ENCODE measurements at places on chromosomes 13 and 19. TPM values are rescaled to one million over a fixed set of nuclear protein-coding genes. Genes with fewer than 3 reads are reported as not detected.

The ADAMTSL5 gene
- total RNA-seq = 4.6 TPM

The SHISA7 gene
- total RNA-seq = not detected

DNA sequence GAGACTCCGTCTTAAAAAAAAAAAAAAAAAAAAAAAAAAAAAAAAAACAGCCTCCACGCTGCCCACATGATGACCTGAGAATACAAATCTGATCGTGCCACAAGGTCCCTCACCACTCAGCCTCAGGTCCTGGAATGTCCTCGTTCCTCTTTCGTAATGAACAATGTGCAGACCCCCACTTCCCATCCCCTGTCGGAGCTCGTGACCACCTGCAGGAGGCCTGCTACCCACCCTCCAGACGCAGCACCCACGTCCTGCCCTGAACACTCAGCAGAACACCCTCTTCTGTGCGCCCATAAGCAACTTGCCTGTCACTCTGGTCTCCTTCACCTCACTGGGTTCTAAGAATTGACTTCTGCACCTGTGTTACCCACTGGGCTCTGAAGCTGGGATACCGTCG is 166.4 kb downstream of the KATNAL1 start:
- DNase-seq = no peak

The FCAR gene
- 1.8 TPM for total RNA-seq

GRCh38 chr19:2079865-2080301 is 16.2 kb downstream of the MOB3A start:
- peak; percentile 72 for DNase-seq

DNA sequence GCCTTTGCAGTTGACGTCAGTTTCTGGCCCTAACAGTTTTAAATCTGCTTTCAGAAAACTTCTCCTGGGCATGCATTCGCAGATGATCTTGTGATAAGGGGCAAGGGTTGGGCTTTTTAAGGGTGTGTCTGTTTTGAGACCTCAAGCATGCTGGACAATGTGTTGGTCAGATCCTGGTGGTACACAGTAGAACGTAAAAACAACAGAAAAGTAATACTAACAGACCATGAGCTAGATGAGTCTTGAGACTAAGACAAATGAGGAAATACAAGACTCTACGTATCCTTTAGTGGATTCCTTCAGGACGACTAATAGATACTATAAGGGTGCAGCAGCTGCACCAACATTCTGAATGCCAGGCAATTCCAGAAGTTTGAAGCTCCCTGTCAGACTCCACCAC is 237.6 kb downstream of the DNAJC15 start:
- DNase-seq = no peak

The ZIC5 gene
- not detected for total RNA-seq

The C19orf67 gene
- not detected for total RNA-seq

GRCh38 chr13:86633346-86633745 is 834.1 kb upstream of the SLITRK6 start:
- DNase-seq = no peak

- no peak for DNase-seq
These were observed 13.4 kb downstream of the LYL1 start for GRCh38 chr19:13089139-13089856.

DNA sequence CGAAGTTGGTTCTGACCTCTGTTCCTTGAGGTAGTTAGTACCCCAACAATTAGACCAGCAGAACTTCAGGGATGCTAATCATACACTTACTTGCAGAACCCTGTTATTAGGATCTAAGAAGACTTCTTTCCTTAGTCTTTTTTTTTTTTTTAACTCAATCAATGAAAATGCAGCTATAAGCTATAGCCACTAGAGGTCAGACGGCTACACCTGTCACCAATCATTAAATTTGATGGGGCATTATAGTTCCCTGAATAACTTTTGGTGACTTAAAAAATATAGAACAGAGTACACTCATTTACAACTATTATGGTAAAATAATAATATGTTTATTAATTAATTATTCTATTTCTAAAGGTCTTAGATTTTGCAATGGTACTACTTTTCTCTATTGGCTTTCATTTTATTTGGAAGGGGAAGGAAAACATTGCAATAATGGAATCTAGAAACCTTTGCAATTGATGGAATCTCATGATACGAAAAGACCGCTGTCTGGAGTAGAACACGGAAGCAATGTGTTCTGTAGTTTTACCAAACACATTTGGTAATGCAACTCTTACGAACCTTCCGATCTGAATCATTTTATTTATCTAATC is 483.2 kb downstream of the DIAPH3 start:
- peak; percentile 53 for DNase-seq

GRCh38 chr19:50728084-50728737 is 5.0 kb downstream of the CLEC11A start:
- peak; percentile 96 for DNase-seq

DNA sequence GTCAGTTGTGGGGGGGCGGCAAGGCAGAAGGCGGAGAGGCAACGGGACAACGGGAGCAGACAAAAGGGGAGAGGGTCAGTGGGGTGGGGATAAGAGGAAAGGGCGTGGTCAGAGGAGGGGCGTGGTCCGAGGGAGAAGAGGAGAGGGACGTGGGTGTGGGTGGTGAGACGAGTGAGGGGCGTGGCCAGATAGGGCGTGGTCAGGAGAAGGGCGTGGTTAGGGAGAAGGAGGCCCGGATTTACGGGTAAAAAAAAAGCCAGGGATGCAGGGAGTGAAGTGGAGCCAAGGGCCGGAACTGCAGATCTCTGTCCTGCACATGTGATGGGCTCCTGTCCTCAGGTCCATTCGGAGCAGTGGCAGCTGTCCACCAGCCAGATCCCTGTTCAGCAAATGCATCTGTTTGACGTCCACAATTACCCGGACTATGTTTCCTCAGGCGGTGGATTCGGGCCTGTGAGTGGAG is 21.5 kb downstream of the CPT1C start:
- no peak for DNase-seq

GRCh38 chr13:110834572-110834971 is 80.3 kb downstream of the ANKRD10 start:
- DNase-seq = no peak

GRCh38 chr13:23377983-23378632 is 55.4 kb downstream of the SACS start:
- DNase-seq = no peak

- DNase-seq = no peak
These were observed 33.9 kb downstream of the SPATA13 start for GRCh38 chr13:24194447-24194846.

The NTN5 gene
- total RNA-seq = 0.85 TPM

GRCh38 chr19:34502582-34503411 is 21.2 kb downstream of the WTIP start:
- no peak for DNase-seq

DNA sequence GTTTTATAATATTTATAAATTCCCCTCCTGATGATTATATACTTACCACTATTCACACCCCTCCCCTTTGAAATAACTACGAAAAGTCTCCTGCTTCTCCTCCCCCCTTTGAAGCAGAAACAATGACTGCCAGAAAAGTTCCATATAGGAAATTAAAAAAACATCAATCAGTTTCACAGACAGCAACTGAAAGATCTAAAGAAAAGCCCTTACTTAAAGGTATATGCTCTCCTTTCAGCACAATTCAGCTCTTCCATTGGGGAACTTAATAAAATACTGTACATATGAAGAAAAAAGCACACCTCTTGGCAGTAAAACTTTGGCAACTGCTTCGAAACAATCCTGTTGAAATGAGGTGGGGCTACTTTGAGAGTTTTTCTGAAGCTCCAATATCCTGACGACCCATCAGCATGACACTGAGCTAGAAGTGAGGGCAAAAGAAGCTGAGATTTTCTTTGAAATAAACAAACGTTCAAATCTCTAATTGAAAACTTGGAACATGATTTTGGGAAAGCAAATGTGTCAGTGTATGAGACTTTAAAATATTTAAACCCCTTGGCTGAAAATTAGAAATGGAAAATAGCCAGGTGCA is 147.6 kb upstream of the RXFP2 start:
- no peak for DNase-seq

- DNase-seq = peak; percentile 74
These were observed 2.6 kb downstream of the BBC3 start for GRCh38 chr19:47228168-47228936.

- DNase-seq = no peak
These were observed 27.5 kb downstream of the HSPH1 start for GRCh38 chr13:31134039-31134711.

The FFAR2 gene
- total RNA-seq = 0.22 TPM

- peak; percentile 34 for DNase-seq
These were observed 319.5 kb upstream of the OBI1 start for GRCh38 chr13:78978381-78978998.

The SELENOV gene
- total RNA-seq = not detected

- no peak for DNase-seq
These were observed 25.5 kb upstream of the NAXD start for GRCh38 chr13:110589793-110590390.

The PRR36 gene
- 4.2 TPM for total RNA-seq

The ATXN8OS gene
- total RNA-seq = not detected

GRCh38 chr13:100724568-100724967 is 50.0 kb upstream of the TMTC4 start:
- no peak for DNase-seq

DNA sequence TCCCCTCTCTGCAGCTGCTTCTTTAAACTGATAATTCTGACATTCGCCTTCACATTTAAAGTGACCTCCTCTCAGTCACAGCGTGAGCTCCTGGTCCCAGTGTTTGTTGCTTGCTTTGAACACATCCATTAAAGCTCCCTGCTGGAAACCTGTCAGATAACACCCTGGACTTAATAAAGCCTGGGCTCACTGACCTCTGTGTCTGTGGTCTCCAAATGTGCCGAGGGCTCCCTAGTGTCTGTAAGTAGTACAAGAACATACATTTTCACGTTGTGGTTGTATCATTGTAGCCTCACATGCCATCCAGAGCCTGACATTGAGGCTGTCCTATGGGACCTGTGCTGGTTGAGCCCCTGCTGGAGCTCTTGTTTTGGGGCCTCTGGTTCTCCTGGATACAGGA is 2.6 kb upstream of the PSG4 start:
- no peak for DNase-seq

The BEST2 gene
- not detected for total RNA-seq

- peak; percentile 86 for DNase-seq
These were observed 15.9 kb upstream of the NOP53 start for GRCh38 chr19:47729468-47729798.

The DCT gene
- 0.13 TPM for total RNA-seq

GRCh38 chr19:37466277-37466797 is 907 bp downstream of the ZNF569 start:
- peak; percentile 39 for DNase-seq

DNA sequence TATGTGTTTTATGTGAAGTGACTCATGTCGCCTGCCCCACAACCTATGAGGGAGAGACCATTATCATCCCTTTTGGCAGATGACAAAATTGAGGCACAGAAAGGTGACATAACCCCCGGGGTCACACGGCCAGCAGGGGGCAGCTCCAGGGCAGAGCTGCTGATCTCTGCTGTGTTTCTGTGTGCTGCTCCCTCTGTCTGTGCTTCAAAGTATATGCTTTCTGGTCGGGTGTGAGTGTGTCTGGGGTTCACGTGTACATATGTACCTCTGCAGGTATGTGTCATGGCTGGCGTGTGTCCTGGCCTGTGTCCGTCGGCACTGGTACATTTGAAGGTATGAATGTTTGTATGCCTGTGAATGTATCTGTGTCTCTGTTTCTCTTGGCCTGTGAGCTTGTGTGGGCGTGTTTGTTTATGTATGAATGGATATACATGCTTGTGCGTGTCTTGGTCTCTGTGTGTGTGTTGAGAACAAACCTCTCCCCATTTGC is 7.1 kb downstream of the LIPE start:
- no peak for DNase-seq

DNA sequence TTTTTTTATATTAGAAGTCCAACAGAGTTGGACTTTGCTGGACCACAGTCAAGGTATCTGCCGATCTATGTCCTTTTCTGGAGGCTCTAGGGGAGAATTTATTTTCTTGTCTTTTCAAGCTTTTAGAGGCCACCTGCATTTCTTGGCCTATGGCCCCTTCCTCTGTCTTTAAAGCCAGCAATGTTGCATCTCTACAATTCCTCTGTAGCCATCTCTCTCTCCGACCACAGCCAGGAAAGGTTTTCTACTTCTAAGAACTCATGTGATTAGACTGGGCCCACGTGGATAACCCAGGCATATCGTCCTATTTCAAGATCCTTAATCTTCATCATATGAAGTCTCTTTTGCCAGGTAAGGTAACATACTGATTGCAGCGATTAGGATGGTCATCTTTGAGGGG is 43.5 kb upstream of the RGCC start:
- no peak for DNase-seq

- DNase-seq = no peak
These were observed 5.2 kb downstream of the POLRMT start for GRCh38 chr19:628168-628567.

- no peak for DNase-seq
These were observed 5.9 kb downstream of the PKN1 start for GRCh38 chr19:14439014-14439413.

- no peak for DNase-seq
These were observed 259.4 kb downstream of the FGF14 start for GRCh38 chr13:102142473-102142826.

- no peak for DNase-seq
These were observed 16.4 kb upstream of the DPP9 start for GRCh38 chr19:4740092-4740491.

GRCh38 chr19:38055655-38056521 is 148.9 kb downstream of the SIPA1L3 start:
- DNase-seq = peak; percentile 65

GRCh38 chr19:42226886-42227285 is 6.8 kb downstream of the ZNF526 start:
- no peak for DNase-seq

The RPS19 gene
- total RNA-seq = 1,433 TPM

DNA sequence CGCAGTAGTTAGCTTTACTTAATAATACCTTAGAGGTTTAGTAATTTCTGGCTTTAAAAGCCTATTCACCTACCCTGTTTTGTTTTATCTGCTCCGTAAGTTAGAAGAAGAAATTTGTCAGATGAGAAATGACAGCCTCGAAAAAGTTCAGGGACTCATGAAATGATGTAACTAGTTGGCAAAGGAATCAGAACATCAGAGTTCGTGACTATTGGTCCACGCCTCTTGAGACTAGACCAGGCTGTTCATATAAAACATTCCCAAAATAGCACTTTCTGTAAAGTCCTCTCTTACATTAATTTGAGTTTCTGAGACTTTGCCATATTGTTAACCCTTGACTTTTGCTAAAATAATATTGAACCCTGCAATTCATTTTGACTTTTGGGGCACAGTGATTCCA is 92.0 kb downstream of the HS6ST3 start:
- DNase-seq = no peak

All from kidney (tissue), 22 donors.